SK-N-SH treated with all-trans-retinoic acid at 6 μM for 48 hours (cell line): ENCODE measurements at places on chromosomes 16 and 17.

DNA sequence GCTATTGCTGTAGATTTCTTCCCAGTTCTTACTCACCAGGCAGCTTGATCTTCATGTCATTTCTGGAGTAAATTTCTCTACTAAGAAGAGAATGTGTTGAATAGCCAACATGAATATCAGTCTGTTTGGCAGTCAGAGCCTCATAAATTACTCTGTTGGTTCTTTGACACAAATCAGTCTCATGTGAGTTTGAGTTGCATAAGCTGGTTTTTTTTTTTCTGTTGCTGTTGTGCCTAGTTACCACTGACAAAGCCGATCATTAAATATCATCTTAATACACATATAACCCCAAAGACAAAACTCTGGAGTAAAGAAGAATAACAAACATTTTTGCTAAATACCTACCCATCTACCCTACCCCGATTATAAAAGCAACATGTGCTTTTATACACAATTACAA, 240.5 kb upstream of the KCNJ16 start:
- no peak for ATAC-seq

GRCh38 chr17:61532826-61533225, 58.2 kb downstream of the NACA2 start:
- ATAC-seq: no peak

GRCh38 chr17:73562896-73563295, 81.3 kb downstream of the SDK2 start:
- no peak for ATAC-seq

DNA sequence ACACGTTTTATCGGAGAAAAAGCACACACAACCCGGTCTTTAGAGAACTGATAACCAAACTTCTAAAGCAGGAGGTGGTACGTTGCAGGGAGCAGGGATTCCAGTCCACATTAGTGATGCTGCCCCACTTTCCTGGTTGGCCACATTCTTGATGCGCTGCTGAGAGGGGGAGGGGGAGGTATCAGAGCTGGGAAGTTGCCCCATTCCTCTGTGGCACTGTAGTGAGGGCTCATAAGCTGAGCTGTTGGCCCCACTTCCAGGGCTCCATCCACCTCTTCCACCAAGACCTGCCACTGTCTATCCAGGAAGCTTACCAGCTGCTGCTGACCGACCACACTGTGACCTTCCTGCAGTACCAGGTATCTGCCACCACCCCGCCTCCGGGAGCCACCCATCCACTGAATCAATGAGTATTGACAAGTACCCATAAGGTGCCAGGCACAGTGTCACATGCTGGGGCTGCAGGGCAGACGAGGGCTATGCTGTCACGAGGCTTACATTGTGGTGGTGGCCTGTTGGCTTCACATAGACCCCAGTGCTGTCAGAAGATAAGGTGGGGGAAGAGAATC, 1.1 kb downstream of the TSEN54 start:
- ATAC-seq: no peak

- no peak for ATAC-seq
Observed at GRCh38 chr16:77564791-77565390, 130.1 kb upstream of the ADAMTS18 start.

- peak; percentile 36 for ATAC-seq
Observed at GRCh38 chr17:21213638-21214014, 335 bp downstream of the TMEM11 start.

DNA sequence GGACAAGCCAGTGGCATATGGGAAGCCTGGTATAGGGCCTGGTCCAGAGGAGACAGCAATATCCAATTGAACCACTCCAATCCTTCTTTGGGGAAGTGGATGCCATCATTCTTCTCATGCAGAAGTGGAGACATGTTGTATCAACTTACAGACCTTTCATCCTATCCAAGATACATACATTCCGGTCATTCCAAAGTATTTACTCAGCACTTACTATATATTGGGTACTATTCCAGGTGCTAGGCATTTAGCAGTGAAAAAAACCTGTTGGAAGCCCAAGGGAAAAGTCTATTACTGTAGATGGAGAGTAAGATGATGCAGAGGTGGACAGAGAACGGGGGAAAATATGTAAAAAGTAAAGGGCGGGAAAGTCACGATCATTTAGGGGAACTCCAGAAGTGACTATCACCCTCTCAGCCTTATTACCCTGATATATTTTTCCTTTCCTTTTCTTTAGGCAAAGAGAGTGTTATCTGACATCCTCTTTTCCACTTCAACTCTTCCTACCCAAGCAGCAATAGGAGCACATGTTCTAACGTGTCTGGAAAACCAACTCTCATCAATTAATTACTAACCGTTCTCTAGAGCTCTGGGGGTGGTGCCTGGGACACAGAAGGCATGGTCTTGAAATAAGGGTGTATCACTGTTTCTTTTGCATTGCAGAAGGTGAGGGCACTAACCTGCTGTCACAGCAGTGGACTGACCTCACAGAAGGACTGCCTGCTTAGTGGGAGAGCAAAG, 210.1 kb upstream of the MAF start:
- ATAC-seq: no peak

GRCh38 chr16:16933861-16934260, 536.9 kb downstream of the XYLT1 start:
- ATAC-seq: no peak

- no peak for ATAC-seq
Observed at GRCh38 chr16:84485255-84486010, 19.0 kb downstream of the MEAK7 start.

DNA sequence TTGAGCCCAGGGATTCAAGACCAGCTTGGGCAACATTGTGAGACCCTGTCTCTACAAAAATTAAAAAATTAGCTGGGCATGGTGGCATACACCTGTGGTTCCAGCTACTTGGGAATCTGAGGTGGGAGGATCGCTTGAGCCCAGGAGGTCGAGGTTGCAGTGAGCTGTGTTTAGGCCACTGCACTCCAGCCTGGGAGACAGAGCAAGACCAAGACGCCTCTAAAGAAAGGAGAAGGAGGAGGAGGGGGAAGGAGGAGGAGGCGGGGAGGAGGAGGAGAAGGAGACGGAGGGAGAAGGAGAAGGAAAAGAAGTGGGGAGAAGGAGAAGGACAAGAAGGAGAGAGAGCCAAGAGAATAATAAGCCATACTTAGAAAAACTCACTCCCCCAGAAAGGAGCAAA, 35.9 kb downstream of the STXBP4 start:
- no peak for ATAC-seq

DNA sequence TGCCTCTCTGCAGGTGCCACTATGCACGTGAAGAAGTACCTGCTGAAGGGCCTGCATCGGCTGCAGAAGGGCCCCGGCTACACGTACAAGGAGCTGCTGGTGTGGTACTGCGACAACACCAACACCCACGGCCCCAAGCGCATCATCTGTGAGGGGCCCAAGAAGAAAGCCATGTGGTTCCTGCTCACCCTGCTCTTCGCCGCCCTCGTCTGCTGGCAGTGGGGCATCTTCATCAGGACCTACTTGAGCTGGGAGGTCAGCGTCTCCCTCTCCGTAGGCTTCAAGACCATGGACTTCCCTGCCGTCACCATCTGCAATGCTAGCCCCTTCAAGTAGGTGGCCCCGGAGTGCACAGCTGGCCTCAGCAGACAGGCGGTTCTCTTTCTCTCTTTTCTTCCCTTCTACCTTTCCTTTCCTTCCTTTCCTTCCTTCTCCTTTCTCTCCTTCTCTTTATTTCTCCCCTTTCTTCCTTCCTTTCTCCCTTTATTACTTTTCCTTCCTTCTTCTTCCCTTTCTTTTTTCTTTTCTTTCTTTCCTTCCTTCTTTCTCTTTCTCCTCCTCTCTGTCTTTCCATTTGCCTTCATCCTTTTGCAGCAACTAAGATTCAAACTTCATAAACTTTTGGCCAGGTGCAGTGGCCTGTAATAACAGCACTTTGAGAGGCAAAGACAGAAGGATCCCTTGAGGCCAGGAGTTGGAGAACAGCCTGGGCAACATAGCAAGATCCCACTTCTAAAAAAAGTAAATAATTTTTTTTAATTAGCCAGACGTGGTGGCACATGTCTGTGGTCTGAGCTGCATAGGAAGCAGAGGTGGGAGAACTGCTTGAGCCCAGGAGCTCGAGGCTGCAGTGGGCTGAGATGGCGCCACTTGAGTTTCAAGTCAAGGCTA, 46.7 kb downstream of the SCNN1B start:
- ATAC-seq: no peak

DNA sequence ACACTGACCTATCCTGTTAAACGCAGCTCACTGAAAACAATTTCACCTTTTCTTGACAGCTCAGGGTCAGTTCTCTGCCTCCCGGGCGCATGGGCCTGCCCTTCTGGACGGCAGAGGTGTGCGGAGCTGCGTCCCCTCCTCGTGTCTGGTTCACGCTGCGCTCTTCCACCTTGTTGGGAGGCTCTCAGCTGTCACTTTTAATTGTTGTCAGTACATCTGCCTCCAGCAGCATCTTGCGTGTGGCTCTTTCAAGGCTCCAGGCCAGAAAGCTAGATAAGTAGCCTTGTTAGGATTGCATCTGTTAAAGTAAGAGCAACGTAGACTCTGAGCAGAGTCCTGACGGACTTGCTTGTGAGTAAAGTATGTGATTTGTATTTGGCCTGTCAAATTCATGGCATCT, 59.4 kb downstream of the MGAT5B start:
- ATAC-seq: no peak

DNA sequence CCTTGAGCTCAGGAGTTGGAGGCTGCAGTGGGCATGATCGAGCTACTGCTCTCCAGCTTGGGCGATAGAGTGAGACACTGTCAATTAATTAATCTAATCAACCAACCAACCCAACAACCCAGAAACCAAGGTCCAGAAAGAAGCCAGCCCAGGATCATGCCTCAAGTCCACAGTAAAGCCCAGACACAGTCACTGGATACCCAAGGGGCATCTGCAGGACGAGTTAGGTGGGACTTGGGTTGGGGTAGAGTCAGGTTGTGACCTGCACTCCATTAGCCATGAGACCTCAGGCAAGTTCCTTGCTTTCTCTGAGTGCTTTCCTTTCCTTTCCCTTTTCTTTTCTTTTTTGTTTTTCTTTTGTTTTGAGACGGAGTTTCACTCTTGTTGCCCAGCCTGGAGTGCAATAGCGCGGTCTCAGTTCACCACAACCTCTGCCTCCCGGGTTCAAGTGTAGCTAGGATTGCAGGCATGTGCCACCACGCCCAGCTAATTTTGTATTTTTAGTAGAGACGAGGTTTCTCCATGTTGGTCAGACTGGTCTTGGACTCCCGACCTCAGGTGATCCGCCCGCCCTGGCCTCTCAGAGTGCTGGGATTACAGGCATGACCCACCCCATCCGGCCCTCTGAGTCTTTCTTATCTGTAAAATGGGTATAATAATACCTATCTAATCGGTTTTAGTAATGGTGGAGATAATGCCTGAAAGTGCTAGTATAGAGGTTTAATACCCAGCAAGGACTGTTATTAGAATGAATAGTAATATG, 3.5 kb upstream of the HSD17B1 start:
- ATAC-seq: no peak

- peak; percentile 49; the same call in 1 of the 3 replicates for ATAC-seq
Observed at GRCh38 chr16:81861503-81861902, 82.4 kb downstream of the PLCG2 start.
